ENCODE measurements at places on chromosomes 12 and 14.

DNA sequence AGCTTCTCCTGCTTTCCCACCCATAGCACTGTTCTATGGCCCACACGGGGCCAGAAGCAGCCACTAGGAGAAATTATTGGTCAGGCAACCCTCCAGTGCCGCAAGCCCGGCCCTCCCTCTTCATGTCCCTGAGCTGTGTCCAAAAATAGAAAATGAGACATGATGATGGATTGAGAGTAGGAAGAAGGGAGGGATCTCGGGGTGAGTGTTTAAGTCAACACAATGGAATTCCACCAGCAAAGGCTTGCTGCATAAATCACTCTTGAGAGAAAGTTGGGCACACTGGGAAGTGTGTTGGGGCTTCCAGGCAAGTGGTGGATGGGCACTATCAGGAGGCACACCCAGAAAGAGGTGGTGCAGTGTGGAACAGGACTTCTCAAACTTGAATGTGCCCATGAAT, 94.2 kb downstream of the LLPH start:
- H3K36me3 ChIP-seq, result no peaks in the 10 kb centered on the region
- peak; percentile 76 for DNase-seq
- no peak overlapping the region for H3K4me3 ChIP-seq
- H3K27me3 ChIP-seq, result no peaks in the 10 kb centered on the region

DNA sequence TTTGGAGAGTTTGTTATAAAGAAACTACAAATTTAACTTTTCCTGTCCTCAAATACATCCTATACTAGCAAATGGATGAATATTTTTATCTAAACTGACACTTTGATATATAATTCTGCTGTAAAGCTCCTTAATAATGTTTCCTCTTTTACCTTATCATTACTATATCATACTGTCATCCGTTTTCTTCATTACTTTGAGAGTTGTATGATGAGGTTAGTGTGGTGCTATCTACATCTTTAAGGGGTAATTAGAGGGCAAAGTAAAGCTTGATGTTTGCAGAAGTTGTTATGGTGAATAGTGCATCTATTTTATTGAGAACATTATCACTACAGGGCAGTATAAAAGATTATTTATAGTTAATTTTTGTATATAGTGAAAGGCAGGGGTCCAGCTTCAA, 36.1 kb downstream of the LIN7A start:
- no peak overlapping the region for H3K27ac ChIP-seq
- H3K4me1 ChIP-seq, result no peaks in the 10 kb centered on the region
- no peaks in the 10 kb centered on the region for H3K36me3 ChIP-seq
- no peak overlapping the region for H3K4me3 ChIP-seq
- no peak for DNase-seq
- no peaks in the 10 kb centered on the region for H3K27me3 ChIP-seq

GRCh38 chr12:109735051-109735521, 21.5 kb downstream of the FAM222A start:
- H3K4me1 ChIP-seq, result peaks cover 18% of the 10 kb centered on the region
- no peak for DNase-seq
- no peaks in the 10 kb centered on the region for H3K36me3 ChIP-seq

- H3K27me3 ChIP-seq, result no peaks in the 10 kb centered on the region
- DNase-seq, result no peak
- H3K36me3 ChIP-seq, result no peaks in the 10 kb centered on the region
- no peak overlapping the region for H3K4me3 ChIP-seq
- H3K4me1 ChIP-seq, result no peaks in the 10 kb centered on the region
These were observed 55.8 kb downstream of the MAP3K9 start for GRCh38 chr14:70753518-70753953.
